ENCODE measurements at places on chromosomes 2 and 18.

DNA sequence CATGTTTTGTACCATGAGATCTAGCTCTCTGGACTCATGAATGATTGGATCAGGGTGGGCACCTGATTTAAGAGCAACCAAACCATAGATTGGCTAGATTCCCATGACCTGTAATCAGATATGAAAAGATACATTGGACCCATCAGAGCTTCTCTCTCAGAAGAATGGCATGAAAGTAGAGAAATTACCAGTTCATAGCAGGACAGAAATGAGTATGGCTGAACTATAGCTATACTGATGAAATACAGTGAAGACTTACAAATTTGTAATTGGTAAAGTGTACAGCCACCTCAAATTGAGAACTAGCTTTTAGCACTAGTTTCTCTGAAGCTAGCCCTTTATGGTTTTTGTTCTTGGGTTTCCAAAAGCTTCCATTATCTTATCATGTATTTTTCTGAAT, 19.0 kb upstream of the EML4 start:
- no peak for DNase-seq

GRCh38 chr2:204199357-204199756, 262.8 kb downstream of the ICOS start:
- DNase-seq = no peak

DNA sequence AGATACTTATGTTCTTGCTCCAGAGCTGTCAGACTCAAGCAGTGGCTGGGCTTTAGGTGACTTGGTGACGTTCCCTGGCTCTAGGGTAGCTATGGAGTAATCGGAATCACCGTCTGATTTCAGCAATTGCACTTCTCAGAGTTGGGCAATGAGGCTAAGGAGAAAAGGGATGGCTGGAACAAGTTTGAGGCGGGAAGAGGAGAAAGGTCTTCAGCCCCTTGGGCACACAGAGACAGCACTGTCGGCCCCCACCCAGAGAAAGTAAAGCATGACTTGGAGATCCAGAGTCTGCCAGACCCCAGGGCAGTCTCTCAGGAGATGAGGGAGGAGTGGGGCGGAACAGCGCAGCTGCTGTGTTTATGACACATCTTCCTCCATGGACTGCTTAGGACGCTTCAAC, 114.5 kb downstream of the KLHL29 start:
- no peak for DNase-seq

GRCh38 chr2:224357098-224357901, 44.6 kb downstream of the FAM124B start:
- peak; percentile 45 for DNase-seq

Measured in effector CD4-positive, alpha-beta T cell (primary cell).